Fibroblast of skin of left biceps (primary cell): ENCODE measurements at places on chromosomes 1 and 21.
A peak's percentile ranks its signal among the peaks of the same experiment; 100 is the strongest.

GRCh38 chr1:117820694-117821381, 108.6 kb downstream of the GDAP2 start:
- DNase-seq = no peak

- no peak for DNase-seq
Observed at GRCh38 chr1:80656014-80656636, 1144.6 kb upstream of the ADGRL2 start.

- DNase-seq = no peak
Observed at GRCh38 chr1:1842360-1843146, 48.3 kb downstream of the GNB1 start.

- no peak for DNase-seq
Observed at GRCh38 chr21:14616380-14617039, 70.4 kb upstream of the SAMSN1 start.

GRCh38 chr1:19435851-19436455, 49.4 kb downstream of the CAPZB start:
- no peak for DNase-seq

DNA sequence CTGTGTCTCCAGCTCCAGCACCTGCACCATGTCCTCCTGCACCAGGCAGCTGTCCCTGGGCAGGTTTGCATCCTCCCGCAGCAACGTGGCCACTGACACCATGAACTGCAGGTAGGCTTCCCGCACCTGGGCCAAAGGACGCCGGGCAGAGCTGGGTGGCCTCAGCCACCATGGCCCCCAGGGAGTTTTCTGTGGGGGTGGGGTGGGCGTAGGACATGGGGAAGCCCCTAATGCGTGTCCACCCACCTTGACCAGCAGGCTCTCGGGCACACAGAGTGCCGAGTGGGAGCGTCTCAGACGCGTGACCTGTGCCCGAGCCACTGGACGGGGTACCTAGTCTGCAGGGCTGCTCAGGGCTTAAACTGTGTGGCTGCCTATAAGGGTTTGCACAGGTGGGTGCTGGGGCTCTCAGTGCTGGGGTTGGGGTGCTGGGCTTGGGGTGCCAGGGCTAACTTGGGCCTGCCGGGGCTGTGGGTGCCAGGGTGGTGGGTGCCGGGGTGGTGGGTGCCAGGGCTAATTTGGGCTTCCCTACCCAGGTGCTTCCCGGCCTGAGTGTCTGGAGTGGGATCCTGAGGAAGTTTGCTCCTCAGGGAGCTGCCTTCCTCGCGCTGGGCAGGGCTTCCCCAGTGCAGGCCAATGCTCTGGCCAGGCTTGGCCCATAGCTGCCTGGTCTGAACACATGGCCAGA, 17.7 kb downstream of the PRXL2B start:
- DNase-seq = no peak

DNA sequence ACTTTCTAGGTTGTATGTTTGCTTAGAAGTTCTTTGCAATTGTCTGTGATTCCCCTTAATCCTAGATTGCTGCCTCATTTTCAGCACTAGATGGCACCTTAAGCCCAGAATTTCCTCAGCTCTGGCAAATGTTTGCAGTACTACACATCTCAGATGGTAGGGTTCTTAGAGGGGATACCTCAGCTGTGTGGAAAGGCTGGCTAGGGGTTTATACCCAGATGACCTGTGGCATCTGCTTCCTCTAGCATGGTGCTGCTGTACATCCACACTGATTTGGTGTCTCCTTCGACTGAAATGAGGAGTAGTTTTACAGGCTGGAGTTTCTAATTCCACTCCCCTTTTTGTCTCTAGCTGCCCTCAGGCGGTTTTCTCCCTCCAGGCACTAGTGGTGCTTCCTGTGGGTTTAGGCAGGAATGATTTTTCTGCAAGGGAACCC, 23.5 kb downstream of the ASB17 start:
- DNase-seq = peak; percentile 13

GRCh38 chr1:222995620-222996309, 147.3 kb downstream of the TLR5 start:
- no peak for DNase-seq

- no peak for DNase-seq
Observed at GRCh38 chr21:25855576-25855975, 120.8 kb downstream of the GABPA start.

DNA sequence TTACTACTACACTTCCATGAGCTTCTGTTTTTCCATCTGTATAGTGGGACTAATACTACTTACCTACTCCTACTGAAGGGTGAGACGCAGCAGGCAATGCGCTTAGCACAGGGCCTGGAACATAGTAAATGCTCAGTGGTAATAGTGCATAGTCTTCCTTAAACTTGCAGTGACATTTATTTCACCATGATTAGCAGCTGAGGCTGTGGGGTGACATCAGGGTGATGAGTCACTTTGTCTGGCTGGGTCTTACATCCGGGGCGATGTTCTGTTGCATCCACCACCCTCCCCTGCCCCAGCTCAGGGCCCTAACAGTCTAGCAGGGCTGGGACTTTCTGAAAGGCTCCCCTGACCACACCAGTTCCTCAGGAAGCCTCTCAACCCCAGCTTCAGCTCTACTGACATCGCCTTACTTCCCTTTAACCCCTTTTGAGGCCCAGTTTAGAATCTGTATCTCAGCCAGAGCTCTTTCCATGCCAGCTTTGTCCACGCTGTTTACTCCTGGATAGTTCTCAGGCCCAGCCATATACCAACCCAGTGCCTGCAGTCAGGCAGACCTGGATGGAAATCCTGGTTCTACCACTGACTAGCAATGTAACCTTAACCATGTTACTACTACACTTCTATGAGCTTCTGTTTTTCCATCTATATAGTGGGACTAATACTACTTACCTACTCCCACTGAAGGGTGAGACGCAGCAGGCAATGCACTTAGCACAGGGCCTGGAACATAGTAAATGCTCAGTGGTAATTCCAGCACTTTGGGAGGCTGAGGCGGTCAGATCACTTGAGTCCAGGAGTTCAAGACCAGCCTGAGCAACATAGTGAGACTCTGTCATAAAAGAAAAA, 66.3 kb downstream of the CD58 start:
- DNase-seq = no peak

DNA sequence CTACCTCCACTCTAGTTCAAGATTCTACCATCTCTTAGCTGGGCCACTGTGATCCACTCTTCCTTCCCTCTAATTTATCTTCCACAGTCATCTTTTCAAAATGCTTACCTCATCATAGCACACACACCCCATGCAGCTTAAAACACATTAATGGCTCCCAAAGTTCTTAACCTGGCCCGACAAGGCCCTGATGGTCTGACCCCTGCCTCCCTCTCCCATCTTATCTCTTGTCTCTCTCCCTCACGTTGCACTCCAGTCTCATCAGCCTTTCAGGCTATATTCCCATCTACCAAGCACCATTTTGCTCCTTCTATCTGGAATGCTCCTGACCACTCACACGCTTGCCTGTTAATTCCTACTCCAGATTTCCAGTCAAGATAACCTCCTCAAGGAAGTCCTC, 2.5 kb upstream of the ZBTB8A start:
- no peak for DNase-seq

- no peak for DNase-seq
Observed at GRCh38 chr1:63903947-63904610, 130.3 kb downstream of the ROR1 start.

- no peak for DNase-seq
Observed at GRCh38 chr1:66349242-66349641, 184.7 kb upstream of the SGIP1 start.

DNA sequence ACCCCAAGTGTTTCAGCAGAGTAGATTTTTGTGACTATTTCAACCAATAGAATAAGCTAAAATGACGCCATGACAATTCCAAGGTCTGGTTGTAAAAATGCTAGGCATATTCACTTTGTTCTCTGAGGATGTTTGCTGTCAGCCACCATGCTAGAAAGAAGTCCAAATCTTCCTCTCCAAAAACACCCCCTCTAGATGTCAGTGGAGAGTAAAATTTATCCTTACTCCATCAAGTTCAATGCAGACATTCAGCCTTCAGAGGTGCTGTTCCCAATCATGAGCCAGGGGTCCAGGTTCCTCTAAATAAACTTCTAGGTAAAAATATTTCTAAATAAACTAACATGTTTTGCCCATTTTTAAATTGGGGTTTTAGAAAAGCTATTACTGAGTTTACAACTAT, 395.4 kb upstream of the ADAMTS5 start:
- no peak for DNase-seq

- DNase-seq = no peak
Observed at GRCh38 chr1:31444725-31445448, 31.9 kb downstream of the SERINC2 start.

- DNase-seq = no peak
Observed at GRCh38 chr1:174491606-174492005, 43.8 kb downstream of the GPR52 start.

GRCh38 chr1:179253286-179253972, 24.0 kb upstream of the ABL2 start:
- DNase-seq = no peak

GRCh38 chr1:21855257-21856096, 43.4 kb downstream of the LDLRAD2 start:
- DNase-seq = no peak

DNA sequence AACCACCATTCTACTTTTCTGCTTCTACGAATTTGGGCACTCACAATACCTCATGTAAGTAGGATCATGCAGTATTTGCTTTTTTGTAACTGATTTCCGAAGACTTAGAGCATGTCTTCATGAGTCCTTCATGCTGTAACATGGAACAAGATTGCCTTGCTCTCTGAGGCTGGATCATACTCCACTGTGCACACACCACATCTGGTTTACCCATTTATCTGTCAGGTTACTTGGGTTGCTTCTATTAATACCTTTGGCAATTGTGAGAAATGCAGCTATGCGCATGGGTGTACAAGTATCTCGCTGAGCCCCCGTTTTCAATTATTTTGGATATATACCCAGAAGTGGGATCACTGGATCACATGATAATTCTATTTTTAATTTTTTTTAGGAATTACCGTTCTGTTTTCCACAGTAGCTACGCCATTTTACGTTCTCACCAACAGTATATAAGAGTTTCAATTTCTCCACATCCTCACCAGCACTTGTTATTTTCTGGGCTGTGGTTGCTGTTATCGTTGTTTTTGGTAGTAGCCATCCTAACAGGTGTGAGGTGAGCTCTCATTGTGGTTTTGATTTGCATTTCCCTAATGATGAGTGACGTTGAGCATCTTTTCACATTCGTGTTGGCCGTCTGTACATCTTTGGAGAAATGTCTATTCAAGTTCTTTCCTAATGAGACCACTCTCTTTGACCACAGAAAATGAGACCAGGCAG, 10.7 kb upstream of the SLC2A5 start:
- no peak for DNase-seq

- DNase-seq = no peak
Observed at GRCh38 chr21:42548687-42549406, 35.2 kb downstream of the SLC37A1 start.

GRCh38 chr1:177748080-177748801, 221.6 kb downstream of the SEC16B start:
- no peak for DNase-seq

GRCh38 chr21:43645976-43646375, 13.3 kb downstream of the HSF2BP start:
- no peak for DNase-seq

- no peak for DNase-seq
Observed at GRCh38 chr1:185720633-185721272, 13.4 kb upstream of the HMCN1 start.

- no peak for DNase-seq
Observed at GRCh38 chr21:36934864-36935420, 31.5 kb downstream of the HLCS start.
